ENCODE measurements at places on chromosomes 13 and 19.

- no peak for DNase-seq
Measured at GRCh38 chr13:109941221-109941620, 154.8 kb upstream of the IRS2 start.

GRCh38 chr13:48976576-48977285, 1.0 kb downstream of the FNDC3A start:
- DNase-seq = peak; percentile 87

DNA sequence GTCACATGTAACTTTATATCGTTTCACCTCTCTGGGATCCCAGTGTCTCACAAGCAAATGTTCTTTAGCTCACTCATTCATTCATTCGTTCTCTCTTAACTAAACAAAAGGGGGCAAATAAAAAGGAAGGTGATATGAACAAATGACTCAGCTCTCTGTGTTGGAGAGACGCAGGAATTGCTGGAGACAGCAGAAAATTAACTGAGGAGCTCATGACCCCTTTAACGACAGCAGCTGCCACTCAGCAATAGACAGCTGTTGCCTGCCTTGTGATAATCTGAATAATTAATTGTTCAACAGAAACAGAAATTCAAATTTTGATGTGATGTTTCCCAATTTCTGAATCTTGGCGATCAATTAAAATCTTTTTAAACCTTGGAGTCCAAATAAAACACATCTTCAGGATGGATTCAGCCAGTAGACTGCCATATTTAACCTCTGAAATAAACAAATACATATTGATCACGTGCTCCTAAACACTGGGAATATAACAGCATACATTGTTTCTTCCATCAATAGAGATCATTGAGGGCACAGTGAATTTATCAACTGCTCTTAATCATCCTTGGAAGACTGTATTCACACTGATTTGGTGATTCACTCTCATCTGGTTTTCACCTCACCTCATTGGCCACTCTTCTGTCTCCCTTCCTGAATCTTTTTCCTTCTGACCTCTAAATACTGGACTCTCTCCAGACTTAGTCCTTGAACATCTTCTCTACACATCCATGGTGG, 63.3 kb downstream of the MBNL2 start:
- DNase-seq = no peak

DNA sequence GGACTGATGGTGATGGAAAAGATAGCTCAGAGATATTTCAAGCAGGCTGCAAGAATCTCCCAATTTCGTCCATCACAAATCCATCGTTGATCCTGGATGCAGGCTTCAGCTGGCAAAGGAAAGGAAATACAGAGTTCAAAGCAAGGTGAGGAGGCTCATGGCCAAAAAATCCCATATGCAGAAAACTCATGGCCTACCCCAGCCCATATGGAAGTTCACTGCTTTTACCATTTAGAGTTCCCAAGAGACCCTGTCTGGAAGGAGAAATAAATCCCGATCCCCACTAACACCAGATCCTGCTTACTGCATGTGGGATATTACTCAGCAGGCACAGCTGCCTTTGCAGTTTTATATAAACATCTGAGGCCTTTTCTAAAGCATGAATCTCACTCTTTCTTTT, 412.9 kb upstream of the SPRY2 start:
- DNase-seq = no peak

Measured in activated CD4-positive, alpha-beta T cell treated with anti-CD3 and anti-CD28 coated beads, Interleukin-2, amount 10 ng/mL, durations not matched to agents 7 days and 5 days (primary cell).